ENCODE measurements at places on chromosomes 7 and 10. TPM values are rescaled to one million over a fixed set of nuclear protein-coding genes. Genes with fewer than 3 reads are reported as not detected.

DNA sequence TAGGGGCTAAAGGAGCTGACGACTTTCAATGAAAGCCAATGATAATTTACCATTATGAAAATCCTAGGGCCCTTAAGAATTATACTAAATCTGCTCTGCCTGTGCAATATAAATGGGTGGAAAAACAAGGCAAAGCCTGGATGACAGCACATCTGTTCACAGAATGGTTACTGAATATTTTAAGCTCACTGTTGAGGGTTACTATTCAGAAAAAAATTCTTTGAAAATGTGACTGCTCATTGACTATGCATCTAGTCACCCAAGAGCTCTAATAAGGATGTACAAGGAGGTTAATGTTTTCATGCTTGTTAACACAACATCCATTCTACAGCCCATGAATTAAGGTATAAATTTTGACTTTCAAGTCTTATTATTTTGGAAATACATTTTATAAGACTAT lies 8.9 kb downstream of the DKK1 start:
- no peaks in the 10 kb centered on the region for H3K27me3 ChIP-seq
- no peak overlapping the region for H3K4me3 ChIP-seq
- H3K4me1 ChIP-seq: no peaks in the 10 kb centered on the region
- DNase-seq: no peak
- no peaks in the 10 kb centered on the region for H3K36me3 ChIP-seq
- H3K27ac ChIP-seq: no peak overlapping the region

DNA sequence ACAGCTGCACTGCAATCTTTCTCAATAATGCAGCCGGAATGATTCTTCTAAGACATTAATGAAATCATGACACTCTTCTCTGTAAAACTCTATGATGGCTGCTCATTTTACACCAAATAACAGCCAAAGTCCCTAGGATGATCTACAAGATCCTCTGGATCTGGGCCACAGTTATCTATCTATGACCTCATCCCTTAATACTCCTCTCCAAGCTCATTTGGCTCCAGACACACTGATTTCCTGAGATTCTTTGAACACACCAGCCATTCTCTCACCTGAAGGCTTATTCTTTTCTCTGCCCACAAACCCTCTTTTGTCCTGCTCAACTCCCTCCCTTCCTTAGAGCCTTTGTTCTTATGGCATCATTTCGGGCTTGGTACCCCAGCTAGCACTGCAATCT lies 577.4 kb upstream of the ANKRD30A start:
- DNase-seq: no peak
- no peaks in the 10 kb centered on the region for H3K4me1 ChIP-seq
- H3K27ac ChIP-seq: no peak overlapping the region
- no peak overlapping the region for H3K4me3 ChIP-seq

The MGAM2 gene
- total RNA-seq: not detected

DNA sequence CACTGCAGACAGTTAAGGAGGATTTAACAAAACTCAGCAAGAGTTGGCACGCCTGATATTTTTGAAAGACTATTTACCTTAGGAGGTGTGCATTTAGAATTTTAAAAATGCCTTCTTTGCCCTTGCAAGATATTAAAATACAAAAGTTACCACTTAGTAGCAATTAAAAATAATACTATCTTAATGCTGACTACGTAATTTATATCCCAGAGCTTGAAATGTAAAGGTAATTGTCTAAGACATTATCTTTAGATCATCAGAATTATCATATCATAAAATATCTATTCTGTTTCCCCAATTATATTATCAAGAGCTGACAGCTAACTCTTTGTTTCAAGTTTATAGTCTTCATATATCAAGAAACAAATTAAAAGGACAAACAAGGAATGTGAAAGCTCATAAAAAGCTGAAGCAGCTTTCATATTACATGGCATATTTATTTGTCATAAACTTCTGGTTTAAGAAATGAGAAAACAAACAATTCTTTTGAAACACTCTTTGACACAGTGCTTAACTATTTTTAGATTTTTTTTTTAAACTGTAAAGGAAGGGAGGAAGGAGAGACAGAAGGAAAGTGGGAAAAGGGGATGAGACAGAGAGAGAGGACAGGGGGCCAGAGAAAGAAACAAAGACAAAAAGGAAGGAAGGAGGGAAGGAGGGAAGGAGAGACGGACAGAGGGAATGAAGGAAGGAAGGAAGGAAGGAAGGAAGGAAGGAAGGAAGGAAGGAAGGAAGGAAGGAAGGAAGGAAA lies 73.5 kb downstream of the RTKN2 start:
- no peaks in the 10 kb centered on the region for H3K36me3 ChIP-seq
- H3K27ac ChIP-seq: no peak overlapping the region
- no peak overlapping the region for H3K4me3 ChIP-seq
- H3K4me1 ChIP-seq: no peaks in the 10 kb centered on the region
- DNase-seq: no peak
- no peaks in the 10 kb centered on the region for H3K27me3 ChIP-seq

The LZTS2 gene
- 127 TPM for total RNA-seq

- no peaks in the 10 kb centered on the region for H3K4me1 ChIP-seq
- DNase-seq: no peak
- no peak overlapping the region for H3K27ac ChIP-seq
- no peaks in the 10 kb centered on the region for H3K36me3 ChIP-seq
Measured at GRCh38 chr7:70325509-70326101, 727.3 kb downstream of the AUTS2 start.

- DNase-seq: no peak
- no peaks in the 10 kb centered on the region for H3K27me3 ChIP-seq
Measured at GRCh38 chr10:111837985-111838384, 345.6 kb downstream of the GPAM start.

GRCh38 chr7:43639858-43640491 lies 57.1 kb downstream of the STK17A start:
- no peak overlapping the region for H3K4me3 ChIP-seq
- no peaks in the 10 kb centered on the region for H3K27me3 ChIP-seq
- DNase-seq: no peak
- H3K27ac ChIP-seq: peak overlapping the region; percentile 69
- H3K4me1 ChIP-seq: no peaks in the 10 kb centered on the region
- peaks cover 8% of the 10 kb centered on the region for H3K36me3 ChIP-seq

DNA sequence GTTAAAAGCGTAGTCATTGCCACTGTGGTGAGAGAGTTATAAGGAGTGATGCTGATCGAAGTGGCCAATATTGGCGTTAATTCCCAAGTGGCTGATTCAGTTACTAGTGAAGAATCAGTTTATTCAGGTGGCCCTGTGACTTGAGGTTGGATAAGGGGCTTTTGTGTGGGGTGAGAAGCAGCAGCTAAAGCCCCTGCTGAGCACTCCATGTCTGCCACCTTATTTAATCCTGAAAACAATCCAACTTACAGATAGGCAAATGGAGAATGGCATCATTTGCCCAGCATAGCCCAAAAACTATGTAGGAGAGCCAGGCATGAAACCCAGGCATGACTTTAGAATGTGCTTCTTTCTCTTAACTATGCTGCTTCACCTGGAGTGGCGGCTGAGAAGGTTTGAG lies 222.8 kb upstream of the KLF6 start:
- H3K4me3 ChIP-seq: no peak overlapping the region
- no peaks in the 10 kb centered on the region for H3K27me3 ChIP-seq
- no peak overlapping the region for H3K27ac ChIP-seq
- no peaks in the 10 kb centered on the region for H3K36me3 ChIP-seq
- no peaks in the 10 kb centered on the region for H3K4me1 ChIP-seq

The GJD4 gene
- total RNA-seq: not detected

The EPHA1 gene
- total RNA-seq: not detected

GRCh38 chr10:87803831-87804230 lies 14.2 kb downstream of the ATAD1 start:
- no peak overlapping the region for H3K4me3 ChIP-seq
- H3K27me3 ChIP-seq: no peaks in the 10 kb centered on the region
- H3K4me1 ChIP-seq: no peaks in the 10 kb centered on the region
- no peaks in the 10 kb centered on the region for H3K36me3 ChIP-seq
- H3K27ac ChIP-seq: no peak overlapping the region
- DNase-seq: no peak

DNA sequence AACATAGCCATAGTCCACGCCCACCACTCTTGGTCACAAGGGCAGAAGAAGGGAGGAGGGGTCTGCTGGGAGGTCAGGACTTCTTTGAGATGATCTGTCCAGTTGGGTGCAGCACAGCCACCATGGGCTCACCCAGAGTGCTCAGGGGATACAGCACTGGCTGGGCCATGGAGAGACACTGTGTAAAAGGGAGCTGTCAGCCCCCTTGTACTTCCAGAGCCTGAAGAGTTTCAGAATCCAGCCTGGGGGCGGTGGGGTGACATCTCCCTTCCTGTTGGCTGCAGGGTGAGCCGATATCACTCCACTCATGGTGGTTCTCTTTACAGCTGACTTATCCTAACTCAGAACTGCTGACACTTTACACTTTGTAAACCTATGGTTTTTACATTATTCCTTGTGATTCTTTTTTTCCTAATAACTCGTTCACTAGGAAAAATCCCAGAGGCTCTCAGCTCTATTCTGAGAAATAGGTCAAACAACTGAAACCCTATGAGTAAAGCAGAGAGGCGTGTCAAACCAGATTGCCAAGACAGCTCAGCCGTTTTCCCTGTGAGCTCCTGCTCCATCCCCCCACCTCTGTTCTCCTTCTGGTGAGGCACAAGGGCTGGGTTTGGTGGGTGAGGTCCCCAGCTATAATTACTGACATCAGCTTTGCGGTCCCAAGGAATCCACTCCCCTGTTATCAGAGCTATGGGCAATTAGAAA lies 3.2 kb upstream of the MRPS24 start:
- peak overlapping the region; percentile 67 for H3K27ac ChIP-seq
- no peaks in the 10 kb centered on the region for H3K27me3 ChIP-seq
- peaks cover 28% of the 10 kb centered on the region for H3K36me3 ChIP-seq
- DNase-seq: peak; percentile 81
- H3K4me1 ChIP-seq: peaks cover 16% of the 10 kb centered on the region
- H3K4me3 ChIP-seq: no peak overlapping the region

The ZNF107 gene
- total RNA-seq: 3.0 TPM

DNA sequence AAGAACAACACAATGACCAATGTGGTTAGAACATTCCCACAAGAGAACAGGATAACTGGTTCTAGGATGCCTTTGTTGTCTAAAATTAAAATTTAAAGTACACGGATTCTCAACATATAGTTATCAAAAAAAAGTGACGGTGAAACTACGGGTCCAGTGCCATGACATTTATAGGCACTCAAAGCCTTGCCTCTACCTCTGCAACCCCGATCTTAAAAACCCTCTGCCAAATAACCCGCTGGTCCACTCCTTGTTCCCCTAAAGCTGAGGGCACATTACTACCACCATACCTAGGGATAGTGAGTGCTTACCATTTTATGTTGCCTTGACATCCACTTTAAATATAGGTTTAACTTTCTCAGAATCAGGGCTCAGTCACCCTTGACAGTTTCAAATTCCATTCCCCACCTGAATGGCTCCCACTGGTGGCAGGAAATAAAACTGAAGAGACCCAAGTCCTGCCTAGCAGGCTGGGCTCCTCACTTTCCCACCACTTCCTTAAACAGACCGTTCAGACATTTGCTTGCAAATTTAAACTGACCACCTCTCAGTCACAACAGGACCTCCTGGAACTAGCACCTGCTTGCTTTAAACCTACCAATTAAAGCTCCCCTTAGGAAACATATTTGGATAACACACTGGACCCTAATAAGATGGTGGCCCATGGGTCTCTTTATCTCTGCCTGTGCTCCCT lies 169.9 kb upstream of the ASAH2 start:
- DNase-seq: no peak
- peak overlapping the region; percentile 7 for H3K27ac ChIP-seq
- no peaks in the 10 kb centered on the region for H3K27me3 ChIP-seq
- peaks cover 29% of the 10 kb centered on the region for H3K4me1 ChIP-seq
- no peaks in the 10 kb centered on the region for H3K36me3 ChIP-seq
- no peak overlapping the region for H3K4me3 ChIP-seq

GRCh38 chr10:111076191-111076681 lies 593 bp upstream of the ADRA2A start:
- H3K27ac ChIP-seq: no peak overlapping the region
- no peaks in the 10 kb centered on the region for H3K36me3 ChIP-seq
- H3K4me1 ChIP-seq: peaks cover 31% of the 10 kb centered on the region
- H3K4me3 ChIP-seq: peak overlapping the region; percentile 40

The LIPM gene
- not detected for total RNA-seq

- H3K27ac ChIP-seq: no peak overlapping the region
- H3K4me3 ChIP-seq: no peak overlapping the region
- DNase-seq: no peak
- no peaks in the 10 kb centered on the region for H3K36me3 ChIP-seq
Measured at GRCh38 chr10:114611617-114612016, 46.5 kb downstream of the ABLIM1 start.

The MMD2 gene
- total RNA-seq: not detected

- H3K27me3 ChIP-seq: no peaks in the 10 kb centered on the region
- DNase-seq: no peak
- H3K27ac ChIP-seq: no peak overlapping the region
Measured at GRCh38 chr7:28362812-28363211, 49.5 kb upstream of the CREB5 start.

GRCh38 chr10:128642502-128642901 lies 516.3 kb upstream of the MKI67 start:
- no peak overlapping the region for H3K4me3 ChIP-seq
- no peaks in the 10 kb centered on the region for H3K4me1 ChIP-seq
- no peak for DNase-seq

The PDZD8 gene
- 33.9 TPM for total RNA-seq

The COBL gene
- total RNA-seq: 3.0 TPM

The UBN2 gene
- total RNA-seq: 15.0 TPM

GRCh38 chr10:102268375-102268888 lies 23.1 kb downstream of the GBF1 start:
- no peak for DNase-seq
- no peaks in the 10 kb centered on the region for H3K36me3 ChIP-seq
- no peaks in the 10 kb centered on the region for H3K4me1 ChIP-seq
- no peak overlapping the region for H3K27ac ChIP-seq

The ADRA2A gene
- total RNA-seq: 2.8 TPM

- no peak overlapping the region for H3K4me3 ChIP-seq
- H3K27ac ChIP-seq: peak overlapping the region; percentile 10
- H3K27me3 ChIP-seq: no peaks in the 10 kb centered on the region
- DNase-seq: peak; percentile 74
- no peaks in the 10 kb centered on the region for H3K4me1 ChIP-seq
Measured at GRCh38 chr7:28112883-28113540, 67.6 kb downstream of the JAZF1 start.

DNA sequence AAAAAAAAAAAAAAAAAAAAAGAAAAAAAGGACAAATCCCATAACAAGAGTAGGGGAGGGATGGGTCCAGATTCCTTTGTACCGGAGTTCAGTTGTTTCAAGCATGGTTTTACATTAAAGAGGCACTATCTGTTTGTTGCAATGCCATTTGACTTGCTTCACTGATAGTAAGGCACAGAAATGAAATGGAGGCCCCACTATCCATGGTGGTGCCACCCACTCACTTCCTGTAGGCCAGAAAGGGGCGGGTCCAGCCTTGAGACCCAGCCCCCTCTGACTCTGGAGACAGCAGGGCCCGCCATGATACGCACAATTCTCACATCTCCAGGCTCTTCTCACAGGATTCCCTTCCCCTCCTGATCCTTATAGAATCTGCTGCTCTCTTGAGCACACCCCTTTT lies 100.0 kb downstream of the CLEC2L start:
- H3K4me3 ChIP-seq: no peak overlapping the region
- H3K27me3 ChIP-seq: no peaks in the 10 kb centered on the region
- DNase-seq: no peak
- H3K27ac ChIP-seq: no peak overlapping the region

The SPDYE6 gene
- total RNA-seq: not detected

- no peaks in the 10 kb centered on the region for H3K27me3 ChIP-seq
- H3K4me1 ChIP-seq: peaks cover 9% of the 10 kb centered on the region
- DNase-seq: no peak
- H3K36me3 ChIP-seq: no peaks in the 10 kb centered on the region
Measured at GRCh38 chr7:30503274-30504212, 1.1 kb downstream of the GGCT start.
